ENCODE measurements at places on chromosomes 5 and 9.

DNA sequence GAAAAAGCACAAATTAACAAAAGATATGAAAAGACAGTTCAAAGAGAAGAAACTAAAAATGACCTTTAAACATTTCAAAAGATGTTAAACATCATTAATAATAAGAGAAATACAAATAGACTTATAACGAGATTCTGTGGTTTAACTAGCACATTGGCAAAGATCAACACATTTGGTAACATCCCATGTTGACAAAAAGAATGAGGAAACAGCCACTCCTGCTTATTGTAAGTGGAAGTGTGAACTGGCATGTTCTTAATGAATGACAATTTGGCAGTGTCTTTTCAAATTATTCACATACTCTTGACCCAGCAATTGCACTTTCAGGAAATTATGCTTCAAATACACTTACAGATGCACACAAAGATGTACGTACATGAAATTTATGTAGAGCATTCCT, 176.3 kb downstream of the TLE1 start:
- DNase-seq = no peak

DNA sequence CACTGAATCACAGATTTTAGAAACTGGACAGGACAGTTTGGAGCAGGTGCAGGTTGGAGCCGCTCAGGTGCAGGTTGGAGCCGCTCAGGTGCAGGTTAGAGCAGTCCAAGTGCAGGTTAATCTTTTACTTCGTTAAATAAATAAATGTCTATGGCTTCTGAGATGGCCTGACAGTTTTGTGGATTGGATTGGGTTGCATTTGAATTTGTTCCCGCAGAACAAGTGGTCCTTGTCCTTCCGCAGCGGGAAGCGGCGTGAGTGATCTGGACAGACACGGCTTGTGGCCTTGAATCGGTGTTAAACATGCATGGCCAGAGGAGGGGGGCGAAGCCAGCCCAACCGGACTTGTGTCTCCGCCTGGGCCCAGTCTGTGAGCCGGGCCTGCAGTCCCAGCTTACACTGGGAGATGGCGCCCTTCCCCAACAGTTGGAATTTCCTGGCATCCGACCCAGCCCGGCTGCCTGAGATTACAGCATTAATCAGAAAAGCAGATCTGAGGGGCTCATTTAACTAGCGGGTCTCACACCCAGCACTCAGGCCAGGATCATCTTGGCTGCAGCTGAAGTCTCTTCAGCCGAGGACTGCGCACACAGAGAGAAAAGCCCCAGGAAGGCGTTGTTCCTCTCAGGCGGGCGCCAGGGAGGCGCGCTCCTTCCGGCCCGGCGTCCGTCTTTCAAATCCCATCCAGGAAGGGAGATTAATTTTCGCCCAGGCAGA, 1.5 kb upstream of the OLFM1 start:
- DNase-seq = peak; percentile 73

GRCh38 chr9:89941875-89942274, 337.1 kb downstream of the GADD45G start:
- DNase-seq = peak; percentile 87

GRCh38 chr5:116025866-116026265, 6.4 kb upstream of the ARL14EPL start:
- DNase-seq = no peak

DNA sequence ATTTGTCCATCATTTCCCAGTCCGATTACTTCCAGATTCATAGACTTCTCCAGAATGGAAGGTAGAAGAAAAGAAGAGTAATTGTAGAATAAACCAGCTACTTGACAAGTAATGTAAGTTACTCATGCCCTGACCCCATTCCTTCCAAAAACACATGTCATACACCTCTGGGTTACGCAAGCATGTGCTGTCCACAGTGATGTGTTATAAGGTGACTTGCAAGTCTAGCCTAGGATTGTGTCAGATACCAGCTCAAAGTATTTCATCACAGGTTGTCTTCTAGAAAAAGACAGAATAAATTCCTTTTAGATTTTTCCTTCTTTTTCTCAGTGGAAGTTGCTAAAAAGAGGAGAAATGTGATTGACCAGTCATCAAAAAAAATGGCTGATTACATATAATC, 8.0 kb upstream of the TLR4 start:
- no peak for DNase-seq

DNA sequence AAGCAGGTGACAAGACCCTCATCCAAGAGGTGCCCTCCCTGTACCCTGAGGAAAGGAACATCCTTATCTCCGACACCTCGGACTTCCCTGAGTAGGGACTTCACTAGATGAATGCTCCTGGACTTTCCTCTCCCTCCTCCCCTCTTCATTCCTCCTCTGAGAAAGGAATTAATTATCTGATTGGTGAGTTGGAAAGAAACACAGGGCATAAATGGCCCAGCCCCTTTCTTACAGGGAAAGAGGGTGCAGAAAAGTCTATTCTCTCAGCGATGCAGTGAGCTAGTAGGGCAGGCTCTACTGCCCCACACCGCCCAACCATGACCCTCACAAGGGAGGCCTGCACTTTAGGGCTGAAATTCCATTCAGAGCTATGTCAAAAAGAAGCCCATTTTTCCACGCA, 87.5 kb downstream of the TTC39B start:
- no peak for DNase-seq

DNA sequence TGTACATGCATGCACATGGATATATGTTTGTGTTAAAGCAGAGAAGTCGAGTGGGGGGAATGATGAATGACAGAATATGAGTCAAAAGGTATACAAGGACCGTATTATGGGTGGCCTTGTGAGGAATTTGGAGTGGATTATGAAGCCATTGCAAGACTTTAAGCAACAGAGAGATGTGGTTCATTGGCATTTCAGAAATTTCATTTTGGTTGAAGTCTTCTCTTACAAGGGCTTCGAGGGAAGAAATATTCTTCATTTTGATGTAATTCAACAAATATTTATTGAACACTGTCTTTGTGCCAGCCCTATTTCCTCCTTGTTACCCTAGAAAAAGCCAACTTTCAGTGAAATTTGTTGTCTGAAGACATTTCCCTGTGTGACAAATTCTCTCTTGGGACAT, 83.9 kb upstream of the SLCO6A1 start:
- no peak for DNase-seq

DNA sequence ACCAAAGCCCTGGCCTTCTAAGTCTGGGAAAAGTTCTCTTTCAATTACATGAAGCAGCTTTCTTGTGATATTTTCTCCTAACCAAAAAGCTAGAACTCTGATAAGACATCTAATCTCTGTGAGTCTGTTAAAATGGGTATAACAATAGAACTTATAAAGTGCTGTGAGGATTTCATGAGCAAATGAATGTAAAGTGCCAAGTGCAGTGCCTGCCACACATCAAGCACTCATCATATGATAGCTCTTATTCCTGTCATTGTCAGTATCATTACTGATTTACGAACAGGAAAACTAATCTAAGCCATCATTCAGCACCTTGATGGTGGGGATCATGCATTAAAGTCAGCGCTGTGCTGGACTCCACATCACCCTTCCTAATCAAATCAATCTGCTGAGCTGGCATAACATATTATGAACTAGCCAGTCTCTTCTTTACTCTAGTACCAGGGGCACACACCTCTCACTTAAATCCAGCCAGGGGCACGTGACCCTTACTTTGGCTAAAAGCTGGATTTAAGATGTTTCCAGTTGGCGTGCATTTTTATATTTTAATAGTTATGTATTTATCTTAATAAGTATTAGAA, 37.3 kb downstream of the YIPF5 start:
- DNase-seq = no peak

GRCh38 chr5:136051486-136052220, 22.9 kb downstream of the TGFBI start:
- DNase-seq = no peak

- DNase-seq = no peak
These were observed 41.7 kb upstream of the CLK4 start for GRCh38 chr5:178668579-178668978.

GRCh38 chr9:98980291-98980690, 36.6 kb downstream of the COL15A1 start:
- DNase-seq = peak; percentile 69

- no peak for DNase-seq
These were observed 17.2 kb upstream of the SLC25A51 start for GRCh38 chr9:37921168-37921510.

DNA sequence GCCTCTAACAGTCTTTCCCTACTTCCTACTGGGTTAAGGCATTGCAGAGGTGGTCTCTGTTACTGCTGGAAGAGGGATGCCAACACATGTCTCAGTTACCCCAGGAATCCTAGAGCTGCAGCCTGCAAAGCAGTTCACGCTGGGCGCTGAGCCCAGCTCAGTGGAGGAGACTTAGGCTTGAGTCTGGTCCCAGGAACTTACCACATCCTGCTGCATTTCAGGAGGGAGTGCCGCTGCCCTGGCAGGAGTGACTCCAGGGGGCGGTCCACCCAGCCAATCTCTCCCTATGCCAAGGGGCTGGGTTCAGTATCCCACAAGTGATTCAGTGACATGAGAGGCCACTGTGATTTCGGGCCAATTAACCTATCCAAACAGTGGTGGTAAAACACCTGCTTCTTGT, 7.6 kb downstream of the TTC16 start:
- DNase-seq = no peak

DNA sequence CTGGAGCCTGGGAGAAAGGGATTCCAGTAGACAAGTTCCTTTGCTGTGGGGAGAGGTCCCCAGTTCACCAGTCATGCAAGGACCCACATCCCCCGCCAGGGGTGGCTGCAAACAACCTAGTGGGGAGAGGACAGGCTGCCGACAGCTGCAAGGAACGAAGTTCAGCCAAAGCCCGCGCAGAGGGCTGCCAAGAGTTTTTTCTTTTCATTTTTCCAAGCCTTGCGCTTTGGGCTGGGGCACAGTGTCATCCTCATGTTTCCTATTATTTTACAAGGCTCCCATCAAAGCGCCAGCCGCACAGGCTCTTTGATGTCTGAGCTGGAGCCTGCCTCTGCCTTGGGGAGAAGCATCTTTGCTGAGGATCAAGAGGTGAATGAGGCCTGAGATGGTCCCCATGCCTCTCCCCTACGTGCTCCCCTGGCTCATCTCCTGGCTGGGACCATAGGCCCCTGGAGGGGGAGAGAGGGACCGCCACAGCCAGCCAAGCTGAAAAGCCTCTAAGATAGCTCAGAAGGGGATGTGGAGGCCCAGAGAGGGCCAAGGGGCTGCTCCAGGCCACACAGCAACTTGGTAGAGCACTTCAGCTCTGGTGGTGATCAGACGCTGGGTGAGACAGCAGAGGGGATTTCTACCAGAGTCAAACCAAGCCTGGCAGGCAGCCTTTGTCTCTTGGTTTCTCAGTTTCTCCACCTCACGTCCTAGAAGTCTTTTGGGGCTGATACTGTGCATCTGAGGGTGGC, 50.4 kb upstream of the SYNPO start:
- DNase-seq = peak; percentile 91

Data from SJCRH30 (cell line).